Stimulated activated CD4-positive, alpha-beta T cell treated with anti-CD3 and anti-CD28 coated beads, TNF-alpha, amount 100 ng/mL, for 1 hour (primary cell): ENCODE measurements at places on chromosomes 11 and 22.

GRCh38 chr11:19874266-19874665 is 161.6 kb downstream of the NAV2 start:
- no peak for DNase-seq

DNA sequence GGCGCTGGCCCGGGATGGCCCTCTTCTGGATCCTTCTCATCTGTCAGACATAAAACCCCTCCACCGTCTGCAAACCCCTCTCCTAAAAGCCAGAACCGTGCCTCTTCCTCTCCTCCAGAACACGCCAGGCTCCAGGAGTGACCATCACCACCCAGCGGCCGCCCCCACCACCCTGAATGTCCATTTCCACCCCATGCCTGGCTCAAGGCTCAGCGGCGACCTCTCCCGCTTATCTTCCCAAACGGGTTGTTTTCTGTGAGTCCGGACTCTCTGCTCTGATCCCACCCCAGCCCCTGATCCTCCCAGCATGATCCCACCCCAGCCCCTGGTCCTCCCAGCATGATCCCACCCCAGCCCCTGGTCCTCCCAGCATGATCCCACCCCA is 37.6 kb downstream of the CELSR1 start:
- DNase-seq = no peak

DNA sequence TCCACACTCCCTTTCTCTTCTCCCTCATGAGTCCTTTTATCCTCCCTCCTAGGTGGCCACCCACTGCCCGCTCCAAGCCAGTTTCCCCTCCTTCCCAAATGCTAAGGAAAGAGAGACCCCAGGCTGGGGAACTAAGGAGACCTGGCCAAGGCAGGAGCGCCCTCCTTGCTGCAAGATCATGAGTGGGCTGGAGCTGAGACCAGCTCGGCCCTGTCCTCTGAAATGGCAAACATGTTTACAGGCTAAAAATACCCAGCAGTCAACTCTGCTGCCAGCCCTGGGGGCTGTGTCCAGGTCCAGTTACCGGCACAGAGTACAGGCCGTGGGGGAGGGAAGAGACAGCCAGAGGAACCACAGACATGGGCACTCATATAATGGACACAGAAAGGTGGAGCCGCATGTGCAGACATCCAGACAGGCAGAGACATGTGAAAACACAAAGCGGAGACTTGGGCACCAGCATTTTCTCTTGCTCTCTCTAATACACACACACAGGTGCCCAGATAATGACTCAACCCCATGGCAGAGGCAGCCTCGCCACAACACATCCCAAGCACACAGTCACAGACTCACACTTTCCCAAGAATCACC is 1.2 kb upstream of the AHNAK start:
- no peak for DNase-seq

GRCh38 chr11:69308491-69308911 is 14.5 kb downstream of the MYEOV start:
- DNase-seq = no peak

GRCh38 chr11:58928107-58928499 is 11.2 kb upstream of the GLYATL1 start:
- no peak for DNase-seq

DNA sequence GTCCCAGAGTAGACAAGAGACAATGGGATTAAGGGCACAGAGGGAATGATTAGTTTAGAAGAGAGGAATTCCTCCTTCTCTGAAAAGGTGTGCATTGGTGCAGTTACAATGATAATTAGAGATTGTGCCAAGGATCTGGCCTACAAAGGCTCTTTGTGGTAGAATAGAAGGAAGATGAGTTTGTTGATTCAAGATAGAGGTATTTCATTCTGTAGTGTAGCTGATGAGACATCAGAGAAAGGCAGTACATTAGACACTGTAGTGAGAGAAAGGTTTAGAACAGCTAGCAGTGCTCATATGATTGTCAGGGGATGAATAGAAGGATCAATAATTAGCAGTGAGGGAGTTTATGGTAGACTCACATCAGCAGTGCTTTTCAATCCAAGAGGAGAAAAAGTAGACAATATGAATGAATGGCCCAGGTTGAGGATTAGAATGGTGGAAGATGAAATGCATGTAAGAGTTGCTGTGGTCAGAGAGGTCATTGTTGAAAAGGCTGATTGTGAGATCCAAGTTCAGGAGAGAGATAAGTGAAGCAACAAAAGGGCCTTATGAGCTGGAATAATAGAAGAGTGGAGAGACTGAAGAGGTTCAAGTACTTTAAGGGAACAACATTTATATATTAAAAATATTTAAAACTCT is 28.9 kb downstream of the SIK2 start:
- no peak for DNase-seq

GRCh38 chr11:6391537-6392134 is 1.4 kb downstream of the SMPD1 start:
- DNase-seq = no peak

GRCh38 chr11:35632301-35632700 is 14.0 kb downstream of the FJX1 start:
- DNase-seq = no peak

DNA sequence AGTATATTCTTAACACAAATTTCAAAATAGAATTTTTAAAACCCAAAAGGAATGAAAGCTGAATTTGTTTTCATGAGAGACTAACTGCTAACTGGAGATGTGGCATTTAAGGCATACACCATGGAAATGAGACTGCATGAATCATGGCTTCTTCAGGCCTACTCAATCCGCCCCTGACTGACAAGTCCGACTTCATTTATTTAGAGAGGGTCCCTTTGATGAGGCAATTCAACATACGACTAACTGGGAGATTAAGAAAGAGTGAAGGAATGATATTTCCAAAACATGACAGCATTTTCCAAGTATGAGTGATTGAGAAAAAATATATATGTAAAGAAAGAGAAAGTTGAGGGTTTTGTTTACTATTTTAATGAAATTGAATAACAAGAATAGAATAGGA is 720.1 kb downstream of the DLG2 start:
- DNase-seq = no peak

DNA sequence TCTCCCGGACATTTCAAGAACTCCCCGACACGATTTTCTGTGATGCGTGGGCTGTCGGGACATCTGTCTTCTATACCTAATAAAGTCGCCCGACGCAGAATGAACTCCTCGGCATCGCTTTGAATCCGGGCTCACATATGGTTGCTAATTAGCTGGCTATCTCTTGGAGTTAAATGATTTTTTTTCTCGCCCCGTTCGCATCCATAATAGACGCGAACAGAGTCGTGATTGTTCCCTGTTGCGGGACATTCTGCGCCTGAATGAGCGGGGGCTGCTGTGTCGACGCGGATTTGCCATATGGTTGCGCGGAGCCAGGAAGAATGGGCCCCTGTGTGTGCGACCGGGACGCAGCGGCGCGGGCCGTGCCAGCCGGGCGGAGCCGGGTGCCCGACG is 16.4 kb downstream of the CDKN1C start:
- DNase-seq = no peak

DNA sequence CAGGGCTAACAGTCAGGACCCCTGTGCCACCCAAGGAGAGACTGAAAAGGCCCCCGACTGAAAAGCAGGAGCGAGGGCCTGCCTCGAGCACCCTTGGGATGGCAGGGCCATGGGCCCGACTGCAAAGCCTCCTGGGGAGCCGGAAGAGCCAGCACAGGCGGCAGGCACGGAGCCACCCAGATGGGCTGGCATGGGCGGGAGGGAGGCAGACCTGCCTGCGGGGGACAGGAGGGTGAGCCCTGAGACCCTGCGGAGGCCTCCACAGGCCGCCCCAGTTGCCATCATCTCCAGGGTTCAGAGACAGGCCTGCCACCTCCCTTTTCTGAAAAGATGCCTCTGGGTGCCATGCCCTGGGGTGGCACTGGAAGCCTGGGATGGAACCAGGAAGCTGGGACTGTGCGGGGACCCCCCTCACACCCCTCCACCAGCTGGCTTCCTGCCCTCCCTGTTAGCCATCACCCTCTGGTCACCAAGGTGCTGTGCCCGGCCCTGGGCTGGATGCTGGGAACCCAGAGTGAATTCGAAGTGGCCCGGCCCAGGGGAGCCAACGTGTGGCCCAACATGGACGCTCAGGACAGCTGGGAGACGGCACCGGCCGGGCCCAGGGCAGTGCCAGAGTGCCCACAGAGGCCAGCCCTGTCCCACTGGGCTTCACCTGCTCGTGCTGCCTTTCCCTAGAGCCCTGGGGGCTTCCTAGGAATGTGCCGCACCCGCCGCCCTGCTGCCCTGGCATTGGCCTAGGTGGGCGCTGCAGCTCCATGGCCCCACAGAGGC is 13.8 kb downstream of the TSPAN32 start:
- no peak for DNase-seq

DNA sequence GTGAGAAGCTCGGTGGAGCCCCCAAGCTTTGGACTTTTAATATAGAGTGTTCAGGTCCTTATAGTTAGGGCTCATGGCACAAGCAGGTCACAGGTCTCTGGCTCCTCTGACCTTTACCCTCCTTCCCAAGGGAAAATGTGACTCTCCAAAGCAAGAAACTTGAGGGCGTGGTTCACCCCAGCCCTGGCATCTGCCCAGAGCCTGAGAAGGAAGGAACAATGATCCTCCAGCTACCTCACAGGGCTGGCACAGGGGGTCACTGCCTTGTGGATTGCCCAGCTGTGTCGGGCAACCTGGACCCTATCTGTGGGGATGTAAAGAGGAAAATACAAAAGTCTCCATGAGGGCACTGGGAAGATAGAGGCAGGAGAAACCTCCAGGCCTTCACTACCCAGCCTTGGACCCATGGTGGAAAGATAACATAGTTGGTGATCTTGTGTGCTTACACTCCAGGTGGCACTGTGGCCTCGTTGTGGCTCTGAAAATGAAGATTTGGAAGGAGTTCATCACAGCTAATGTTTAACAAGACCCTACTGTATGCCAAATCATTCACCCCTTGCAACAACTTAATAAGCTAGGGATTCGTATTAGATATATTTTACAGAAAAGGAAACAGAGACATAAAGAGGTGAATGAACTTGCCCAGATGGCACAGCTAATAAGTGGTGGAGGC is 3.8 kb upstream of the ZNF195 start:
- no peak for DNase-seq

GRCh38 chr22:44190381-44190976 is 9.8 kb downstream of the PARVG start:
- DNase-seq = no peak

DNA sequence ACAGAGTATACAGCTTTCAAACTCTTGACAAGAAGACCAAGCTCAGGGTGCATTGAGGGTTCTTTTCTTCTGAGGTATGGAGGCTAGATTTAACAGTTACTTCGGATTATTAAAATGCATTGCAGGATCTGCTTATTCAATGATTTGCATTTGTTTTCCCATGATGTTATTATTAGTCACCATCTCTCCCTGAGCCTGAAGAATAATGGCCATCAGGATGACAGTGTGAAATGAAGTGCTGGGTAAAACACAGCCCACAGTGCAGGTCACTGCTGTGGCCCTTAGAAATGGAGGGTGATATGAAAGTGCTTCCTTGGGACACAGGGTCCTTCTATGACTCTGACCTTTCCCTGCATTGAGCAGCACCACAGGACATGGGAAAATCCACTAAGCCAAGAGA is 40.0 kb downstream of the TECTA start:
- no peak for DNase-seq

- DNase-seq = no peak
Measured at GRCh38 chr11:10561043-10561818, 7.2 kb downstream of the LYVE1 start.

GRCh38 chr11:102138223-102138622 is 28.0 kb downstream of the YAP1 start:
- DNase-seq = no peak

DNA sequence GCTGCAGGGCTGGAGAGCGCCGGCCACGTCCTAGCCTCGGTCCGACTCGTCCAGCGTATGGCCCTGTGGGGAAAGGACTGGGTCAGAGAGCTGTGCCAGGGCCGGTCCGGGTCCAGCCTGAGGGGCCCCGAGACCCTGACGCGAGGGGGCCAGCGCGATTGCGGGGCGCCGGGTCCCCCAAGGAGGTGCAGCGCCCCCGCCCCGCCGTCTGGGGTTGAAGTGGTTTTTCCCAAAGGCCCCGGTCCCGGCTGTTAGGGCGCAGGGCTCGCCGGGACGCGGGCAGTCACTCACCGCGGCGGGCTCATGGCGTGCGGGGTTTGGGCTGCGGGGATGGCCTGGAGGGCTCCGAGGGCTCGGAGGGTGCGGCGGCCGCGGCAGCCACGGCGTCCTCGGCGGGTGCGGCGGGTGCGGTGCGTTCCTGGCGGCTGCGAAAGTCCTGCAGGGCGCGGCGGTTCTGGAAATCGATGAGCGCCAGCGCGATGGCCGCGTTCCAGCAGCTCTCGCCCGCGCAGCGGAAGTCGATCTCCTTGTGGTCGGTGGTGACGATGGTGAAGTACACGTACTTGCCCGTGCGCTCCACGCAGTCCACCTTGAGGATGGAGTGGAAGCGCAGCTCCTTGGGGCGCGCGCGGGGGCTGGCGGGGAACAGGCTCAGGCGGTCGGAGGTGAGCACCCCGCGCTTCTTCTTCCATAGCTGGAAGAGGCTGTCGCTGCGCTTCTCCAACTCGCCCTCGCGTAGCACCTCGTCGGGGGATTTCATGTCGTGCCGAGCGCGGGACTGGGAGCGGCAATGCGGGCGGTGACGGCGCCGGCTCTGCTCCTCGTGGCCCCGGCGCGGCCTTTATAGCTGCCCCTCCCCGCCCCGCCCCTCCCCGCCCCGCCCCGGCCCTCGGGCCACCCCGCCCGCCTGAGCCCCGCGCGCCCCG is at the start of gene PHLDA2:
Gene PHLDA2, minus strand, starts transcription at position 816 of the 926 bp plus-strand sequence. Its CDS starts 56 bp downstream, at position 760.
- no peak for DNase-seq

DNA sequence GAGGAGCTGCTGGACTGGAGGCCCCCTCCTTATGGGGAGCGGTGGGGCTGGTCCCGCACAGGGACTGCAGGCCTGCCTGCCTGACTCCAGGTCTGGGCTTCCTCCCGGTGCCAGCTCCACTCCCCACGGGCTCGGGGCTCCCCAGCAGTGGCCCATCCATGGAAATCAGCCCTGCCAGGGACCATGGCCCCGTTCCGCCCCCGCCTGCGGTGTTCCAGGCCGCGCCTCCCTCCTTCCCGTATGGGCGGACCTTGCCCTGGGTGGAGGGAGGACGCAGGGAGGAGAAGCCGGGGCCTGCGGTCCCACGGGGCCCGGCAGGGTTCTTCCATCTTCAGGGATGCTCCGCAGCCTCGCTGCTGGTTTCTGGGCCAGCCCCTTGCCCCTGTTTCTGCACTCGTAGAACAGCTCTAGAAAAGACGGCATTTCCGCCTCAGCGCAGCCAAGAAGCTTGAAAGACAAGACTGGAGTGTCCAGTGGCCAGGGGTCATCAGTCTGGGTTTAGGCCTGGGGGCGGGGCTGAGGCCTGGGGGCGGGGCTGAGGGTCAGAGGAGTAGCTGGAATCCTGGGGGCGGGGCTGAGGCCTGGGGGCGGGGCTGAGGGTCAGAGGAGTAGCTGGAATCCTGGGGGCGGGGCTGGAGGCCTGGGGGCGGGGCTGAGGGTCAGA is 1330.6 kb downstream of the BRD1 start:
- no peak for DNase-seq

DNA sequence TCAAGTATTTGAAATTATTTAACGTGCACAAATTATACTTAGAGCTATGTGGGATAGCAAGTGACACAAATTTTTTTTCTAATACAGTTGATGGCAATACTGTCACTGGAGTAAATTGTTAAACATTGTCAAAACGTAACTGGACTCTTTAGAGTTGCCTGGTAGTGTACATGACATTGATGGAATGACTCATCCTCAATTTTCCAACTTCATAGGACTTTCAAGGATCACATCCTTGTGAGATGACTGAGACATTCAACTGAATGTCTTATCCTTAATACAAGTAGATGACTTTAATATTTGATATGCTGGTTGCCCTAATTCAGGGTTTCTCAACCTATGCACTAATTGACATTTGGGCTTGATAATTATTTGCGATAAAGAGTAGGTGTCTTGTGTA is 310.0 kb downstream of the SWAP70 start:
- DNase-seq = no peak
